Cortex of kidney (tissue), 1 donor: ENCODE measurements at places on chromosomes 13 and 19.

DNA sequence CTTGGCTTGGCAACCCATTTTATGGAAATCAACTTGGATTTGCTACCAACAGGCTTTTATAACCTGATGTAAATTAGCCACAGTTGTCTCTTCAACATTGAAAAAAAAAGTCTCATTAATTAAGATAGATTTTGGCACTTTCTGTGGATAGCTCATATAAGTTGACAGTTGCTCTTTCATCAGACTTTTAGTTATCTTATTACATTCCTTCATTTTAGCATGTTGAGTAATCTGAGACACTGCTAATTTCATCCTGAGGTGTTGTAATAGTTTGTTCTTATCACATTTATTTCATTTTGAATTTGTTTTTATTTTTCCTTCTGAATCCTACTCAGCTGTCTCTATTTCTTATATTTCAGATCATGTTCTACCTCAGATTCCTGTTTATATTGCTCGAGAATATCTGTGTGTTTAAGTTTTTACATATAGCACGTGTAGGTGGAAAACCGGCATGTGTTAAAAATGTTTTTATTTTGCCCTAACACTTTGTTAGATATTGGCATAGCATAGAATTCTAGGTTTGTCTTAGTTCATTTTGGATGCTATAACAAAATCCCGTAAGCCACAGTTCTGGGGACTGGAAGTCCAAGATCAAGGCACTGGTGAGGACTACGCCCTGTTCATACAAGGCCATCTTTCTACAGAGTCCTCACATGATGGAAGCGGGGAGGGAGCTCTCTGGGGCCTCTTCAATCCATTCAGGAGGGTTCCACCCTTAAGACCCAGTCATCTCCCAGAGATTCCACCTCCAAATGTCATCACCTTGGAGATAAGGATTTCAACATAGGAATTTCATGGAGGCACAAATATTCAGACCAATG is 239.4 kb downstream of the COL4A1 start:
- no peak for DNase-seq

GRCh38 chr19:41175801-41176777 is 16.9 kb upstream of the CYP2S1 start:
- no peak for DNase-seq

- DNase-seq = no peak
Observed at GRCh38 chr13:66952507-66952906, 277.6 kb downstream of the PCDH9 start.

DNA sequence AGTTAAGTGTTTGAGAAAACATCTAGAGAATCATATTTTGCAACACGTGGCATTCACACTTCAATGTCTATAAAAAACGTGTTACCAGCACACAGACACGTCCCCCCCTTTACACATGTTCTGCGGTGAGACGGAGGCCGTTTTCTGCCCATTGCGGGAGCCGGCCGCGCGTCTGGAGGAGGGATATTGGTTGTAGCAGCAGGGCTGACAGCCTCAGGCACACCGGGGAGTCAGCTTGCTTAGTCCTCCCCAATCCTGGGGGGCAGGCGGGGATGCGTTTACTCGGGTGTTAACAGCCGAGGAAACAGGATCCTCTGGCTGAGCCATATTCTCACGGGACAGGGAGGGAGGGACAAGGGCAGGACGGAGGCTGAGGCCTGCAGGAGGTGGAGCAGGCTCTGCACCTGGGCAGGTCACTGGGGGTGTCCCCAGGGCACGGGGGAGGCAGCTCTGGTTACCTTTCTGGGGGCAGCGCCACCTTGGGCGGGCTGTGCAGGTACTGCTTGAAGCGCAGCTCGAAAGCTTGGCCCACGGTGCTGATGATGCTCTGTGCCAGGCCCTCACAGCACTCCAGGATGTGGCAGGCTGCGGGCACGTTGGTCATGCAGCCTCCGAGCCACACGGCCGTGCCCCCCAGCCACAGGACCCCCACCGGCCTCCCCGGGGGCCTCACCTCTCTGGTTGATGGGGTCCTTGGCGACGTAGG is 25.0 kb downstream of the SHC2 start:
- no peak for DNase-seq

- DNase-seq = peak; percentile 88
Observed at GRCh38 chr19:3762501-3763459, at the start of gene MRPL54. Gene MRPL54 (plus strand): TSS chr19:3762682. CDS start chr19:3762701, 19 bp downstream.

DNA sequence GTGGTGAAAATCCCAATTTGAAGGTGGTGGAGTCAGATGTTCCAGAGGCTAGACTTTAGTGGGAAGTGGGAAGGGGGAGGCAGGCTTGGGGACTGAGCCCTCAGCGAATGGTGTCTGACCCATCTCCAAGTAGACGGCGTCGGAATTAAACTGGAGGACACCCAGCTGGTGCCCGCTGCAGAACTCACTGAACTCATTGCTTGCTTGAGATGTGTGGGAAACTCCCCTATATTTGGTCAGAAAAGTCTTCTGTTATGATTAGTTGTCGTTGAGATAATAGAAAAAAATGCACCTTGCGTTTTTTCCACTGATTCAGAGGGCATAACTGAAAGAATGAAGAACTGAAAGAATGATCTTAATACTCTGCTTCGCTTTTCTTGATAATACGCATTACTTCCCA is 871 bp upstream of the ZNF583 start:
- no peak for DNase-seq
